B cell (primary cell): ENCODE measurements at places on chromosomes 6 and 20. TPM values are rescaled to one million over a fixed set of nuclear protein-coding genes. Genes with fewer than 3 reads are reported as not detected.

- no peak for DNase-seq
- no peaks in the 10 kb centered on the region for H3K4me1 ChIP-seq
- no peaks in the 10 kb centered on the region for H3K36me3 ChIP-seq
- no peak overlapping the region for H3K27ac ChIP-seq
Observed at GRCh38 chr6:159203304-159204005, 34.3 kb downstream of the FNDC1 start.

DNA sequence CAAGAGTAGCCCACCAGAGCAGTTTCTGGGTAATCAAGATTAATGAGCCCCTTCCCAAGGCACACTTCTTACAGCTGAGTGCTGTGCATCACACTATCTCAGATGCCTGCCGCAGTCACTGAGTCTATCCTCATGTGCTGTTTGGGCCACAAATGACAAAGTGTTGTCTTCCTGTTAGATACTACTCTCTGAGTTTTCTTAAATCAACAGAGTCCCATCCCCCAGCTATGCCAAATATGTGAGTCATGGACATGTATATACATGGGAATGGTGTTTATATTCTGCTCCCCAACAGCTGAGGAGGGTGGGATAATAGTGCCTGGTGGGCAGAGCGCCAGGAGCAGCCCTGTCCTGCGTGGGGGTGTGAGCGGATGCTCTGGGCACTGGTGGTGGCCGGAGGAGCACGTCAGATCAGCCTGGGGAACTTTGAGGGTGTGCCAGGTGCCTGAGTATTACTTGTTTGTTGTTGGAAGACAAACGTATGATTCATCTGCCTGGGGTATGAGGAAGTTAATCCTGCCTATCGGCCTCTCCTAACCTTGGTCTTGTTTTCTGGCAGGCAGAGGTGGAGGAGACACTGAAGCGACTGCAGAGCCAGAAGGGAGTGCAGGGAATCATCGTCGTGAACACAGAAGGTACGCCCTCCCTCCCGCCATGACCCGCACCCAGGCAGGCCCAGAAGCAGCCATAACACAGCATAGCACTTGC, 9.6 kb downstream of the DYNLRB1 start:
- peaks cover 6% of the 10 kb centered on the region for H3K36me3 ChIP-seq
- no peaks in the 10 kb centered on the region for H3K27me3 ChIP-seq
- peaks cover 6% of the 10 kb centered on the region for H3K4me1 ChIP-seq

Gene ANGPT4
- total RNA-seq, result not detected in 2 replicates

Gene HLA-DMA
- total RNA-seq, result 554 and 558 TPM in 2 replicates

GRCh38 chr6:41624621-41625380, 13.5 kb upstream of the MDFI start:
- no peaks in the 10 kb centered on the region for H3K4me1 ChIP-seq
- no peak overlapping the region for H3K27ac ChIP-seq
- no peaks in the 10 kb centered on the region for H3K27me3 ChIP-seq
- no peak for DNase-seq
- H3K4me3 ChIP-seq, result no peak overlapping the region

Gene RHAG
- total RNA-seq, result not detected in 2 replicates

- H3K4me1 ChIP-seq, result no peaks in the 10 kb centered on the region
- no peak for DNase-seq
- no peaks in the 10 kb centered on the region for H3K36me3 ChIP-seq
Observed at GRCh38 chr20:54514028-54514607, 38.7 kb downstream of the DOK5 start.

GRCh38 chr20:54668271-54669039, 193.1 kb downstream of the DOK5 start:
- no peaks in the 10 kb centered on the region for H3K4me1 ChIP-seq
- DNase-seq, result peak; percentile 36
- H3K36me3 ChIP-seq, result no peaks in the 10 kb centered on the region
- H3K27ac ChIP-seq, result no peak overlapping the region
- peaks cover 4% of the 10 kb centered on the region for H3K27me3 ChIP-seq

- H3K27ac ChIP-seq, result no peak overlapping the region
- peaks cover 13% of the 10 kb centered on the region for H3K27me3 ChIP-seq
- peaks cover 22% of the 10 kb centered on the region for H3K4me1 ChIP-seq
- H3K4me3 ChIP-seq, result no peak overlapping the region
Observed at GRCh38 chr20:56429502-56429901, 17.4 kb downstream of the CASS4 start.

- peaks cover 9% of the 10 kb centered on the region for H3K36me3 ChIP-seq
- no peak overlapping the region for H3K27ac ChIP-seq
- peaks cover 33% of the 10 kb centered on the region for H3K4me1 ChIP-seq
Observed at GRCh38 chr6:11279284-11279689, 46.8 kb upstream of the NEDD9 start.

Gene NNAT
- total RNA-seq, result not detected in 2 replicates

- peak; percentile 24 for DNase-seq
- H3K4me3 ChIP-seq, result no peak overlapping the region
- H3K27me3 ChIP-seq, result peaks cover 90% of the 10 kb centered on the region
- no peaks in the 10 kb centered on the region for H3K36me3 ChIP-seq
- H3K27ac ChIP-seq, result no peak overlapping the region
Observed at GRCh38 chr6:100457311-100457990, 7.3 kb downstream of the SIM1 start.

DNA sequence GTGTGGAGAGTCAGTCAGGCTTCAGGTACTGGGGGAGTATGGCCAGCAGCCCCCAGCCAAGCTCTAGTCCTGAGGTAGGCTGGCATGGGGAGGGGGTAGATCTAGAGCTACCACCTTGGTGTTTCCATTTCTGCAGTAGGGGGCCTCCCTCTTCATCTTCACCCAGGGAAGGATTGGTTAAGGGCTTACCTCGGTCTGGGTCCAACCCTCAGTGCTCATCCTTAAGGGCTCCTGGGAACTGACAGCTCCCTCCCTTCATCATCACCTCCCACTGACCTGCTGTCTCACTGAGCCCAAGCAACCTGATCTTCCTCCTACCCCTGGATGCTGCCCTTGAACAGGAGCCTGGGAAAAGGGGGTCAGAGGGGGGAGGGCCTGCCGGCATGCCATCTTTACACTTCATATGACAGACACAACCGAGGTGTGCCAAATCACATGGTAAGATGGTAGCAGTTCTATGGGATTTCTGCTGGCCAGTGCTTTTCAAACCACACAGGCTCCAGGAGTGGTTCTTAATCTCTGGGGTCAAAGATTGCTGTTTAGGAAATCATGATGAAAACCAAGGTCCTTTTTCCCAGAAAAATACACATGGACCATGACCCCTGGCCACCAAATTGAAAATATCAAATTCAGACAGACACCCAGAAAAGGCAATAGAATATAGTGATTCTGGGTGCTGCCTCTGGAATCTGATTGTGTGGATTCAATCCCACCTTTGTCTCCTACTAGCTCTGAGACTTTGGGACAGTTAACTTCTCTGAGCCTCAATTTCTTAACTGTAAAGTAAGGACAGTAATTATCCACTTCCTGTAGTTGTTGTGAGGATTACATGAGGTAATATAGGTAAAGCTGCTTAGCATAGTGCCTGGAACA, 3.0 kb downstream of the TP53INP2 start:
- no peaks in the 10 kb centered on the region for H3K36me3 ChIP-seq
- peaks cover 23% of the 10 kb centered on the region for H3K4me1 ChIP-seq
- no peak overlapping the region for H3K4me3 ChIP-seq
- DNase-seq, result no peak

DNA sequence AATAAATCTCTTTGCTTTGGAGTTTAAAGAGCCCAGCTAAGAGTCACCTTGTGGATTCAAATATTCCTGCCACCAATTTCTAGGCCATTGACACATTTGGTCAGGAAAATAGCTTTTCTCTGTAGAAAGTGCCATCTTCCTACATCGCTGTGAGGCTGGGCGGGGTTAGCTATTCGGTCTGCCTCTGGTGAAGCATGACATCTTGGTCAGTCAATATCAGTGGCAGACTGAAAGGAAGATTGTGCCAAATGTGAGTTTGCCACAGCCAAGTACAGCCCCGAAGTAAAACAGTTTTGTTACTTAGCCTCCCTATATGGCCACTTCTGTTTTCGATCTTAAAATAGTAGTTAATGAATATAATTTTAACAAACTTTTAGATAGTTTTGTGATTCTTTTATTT, 65.5 kb upstream of the FABP7 start:
- H3K4me3 ChIP-seq, result no peak overlapping the region
- H3K4me1 ChIP-seq, result no peaks in the 10 kb centered on the region
- H3K27ac ChIP-seq, result no peak overlapping the region
- no peaks in the 10 kb centered on the region for H3K36me3 ChIP-seq

DNA sequence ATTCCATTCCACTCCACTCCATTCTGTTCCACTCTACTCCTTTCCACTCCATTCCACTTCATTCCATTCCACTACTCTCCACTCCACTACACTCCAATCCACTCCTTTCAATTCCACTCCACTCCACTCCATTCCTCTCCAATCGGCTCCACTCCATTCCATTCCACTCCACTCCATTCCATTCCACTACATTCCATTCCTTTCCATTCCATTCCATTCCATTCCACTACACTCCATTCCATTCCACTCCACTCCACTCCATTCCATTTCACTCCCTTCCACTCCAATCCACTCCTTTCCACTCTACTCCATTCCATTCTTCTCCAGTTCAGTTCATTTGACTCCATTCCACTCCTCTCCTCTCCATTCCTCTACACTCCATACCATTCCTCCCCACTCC, 26.2 kb upstream of the DEFB125 start:
- no peak for DNase-seq
- H3K27ac ChIP-seq, result no peak overlapping the region
- H3K27me3 ChIP-seq, result no peaks in the 10 kb centered on the region

GRCh38 chr6:35607517-35608233, 81.0 kb downstream of the FKBP5 start:
- no peak overlapping the region for H3K27ac ChIP-seq
- H3K36me3 ChIP-seq, result no peaks in the 10 kb centered on the region
- H3K4me1 ChIP-seq, result peaks cover 4% of the 10 kb centered on the region
- no peaks in the 10 kb centered on the region for H3K27me3 ChIP-seq

DNA sequence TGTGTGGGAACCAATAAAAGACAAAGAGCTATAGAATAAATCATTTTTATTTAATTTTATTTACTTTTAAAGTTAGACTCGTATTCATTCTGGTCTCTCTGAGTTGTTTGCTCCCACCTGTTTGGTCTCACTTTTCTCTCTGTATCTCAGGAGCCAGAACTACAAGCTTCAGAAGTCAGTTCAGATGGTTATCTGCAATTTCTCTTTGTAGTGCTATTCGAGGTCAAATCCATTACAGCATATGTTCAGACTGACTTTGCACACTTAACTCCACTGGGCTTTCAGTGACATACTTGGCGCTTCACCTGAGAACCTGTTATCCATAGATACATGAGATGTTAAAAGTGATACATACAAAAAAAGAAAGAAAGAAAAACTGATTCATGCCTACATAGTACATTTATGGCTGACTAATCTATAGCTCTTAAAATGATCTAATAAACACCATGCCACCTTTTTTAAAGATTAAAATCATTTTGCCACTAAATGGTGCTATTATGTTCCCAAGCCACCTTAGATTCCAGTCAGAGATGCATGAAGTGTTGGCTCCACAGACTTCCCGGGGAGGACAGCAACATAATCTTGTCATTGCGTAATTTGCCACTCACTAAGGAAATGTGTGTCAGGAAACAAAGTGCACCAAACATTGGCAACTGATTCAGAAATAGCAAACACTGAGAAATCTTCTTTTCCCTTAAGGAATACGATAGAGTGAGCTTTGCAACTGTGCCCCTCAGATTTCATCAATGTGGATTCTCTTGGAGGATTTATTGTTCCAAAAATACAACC, 396.7 kb downstream of the HACE1 start:
- no peaks in the 10 kb centered on the region for H3K27me3 ChIP-seq
- no peak overlapping the region for H3K4me3 ChIP-seq
- H3K4me1 ChIP-seq, result no peaks in the 10 kb centered on the region
- no peak for DNase-seq
- no peak overlapping the region for H3K27ac ChIP-seq

Gene CRISP2
- total RNA-seq, result not detected in 2 replicates

DNA sequence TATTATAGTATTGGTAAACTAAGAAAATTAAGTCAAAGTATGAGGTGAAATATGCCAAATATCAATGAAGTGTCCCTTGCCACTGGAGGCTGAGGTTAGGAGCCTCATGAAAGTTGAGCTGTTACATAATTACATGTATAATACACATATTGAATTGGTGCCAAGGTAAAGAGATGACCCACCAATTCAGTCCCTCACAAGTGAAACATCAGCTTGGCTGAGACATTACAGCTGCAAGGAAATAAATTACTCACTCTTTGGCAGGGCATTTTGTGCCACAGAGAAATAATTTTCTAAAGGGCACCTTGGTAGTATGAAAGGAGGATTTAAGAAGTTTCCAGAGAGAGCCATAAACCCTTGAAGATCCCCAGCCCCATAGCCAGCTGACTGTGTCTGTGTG, 127.4 kb downstream of the ADGRG6 start:
- H3K36me3 ChIP-seq, result no peaks in the 10 kb centered on the region
- DNase-seq, result no peak
- H3K27ac ChIP-seq, result no peak overlapping the region
- no peaks in the 10 kb centered on the region for H3K27me3 ChIP-seq
- H3K4me3 ChIP-seq, result no peak overlapping the region

- H3K4me3 ChIP-seq, result no peak overlapping the region
- peaks cover 15% of the 10 kb centered on the region for H3K4me1 ChIP-seq
- peaks cover 2% of the 10 kb centered on the region for H3K36me3 ChIP-seq
- DNase-seq, result peak; percentile 19
- H3K27ac ChIP-seq, result no peak overlapping the region
Observed at GRCh38 chr6:17628873-17629272, 28.8 kb downstream of the FAM8A1 start.

Gene C20orf144
- 0.27 and 0.44 TPM in 2 replicates for total RNA-seq

Gene MYCT1
- total RNA-seq, result not detected in 2 replicates

- H3K4me3 ChIP-seq, result no peak overlapping the region
- DNase-seq, result no peak
- no peaks in the 10 kb centered on the region for H3K27me3 ChIP-seq
- peaks cover 3% of the 10 kb centered on the region for H3K4me1 ChIP-seq
- H3K36me3 ChIP-seq, result no peaks in the 10 kb centered on the region
Observed at GRCh38 chr6:45472382-45472781, 94.6 kb upstream of the SUPT3H start.

Gene ZNF451
- total RNA-seq, result 86.3 and 106 TPM in 2 replicates

GRCh38 chr6:41497994-41498393, 48.2 kb upstream of the FOXP4 start:
- H3K27ac ChIP-seq, result no peak overlapping the region
- H3K27me3 ChIP-seq, result peaks cover 16% of the 10 kb centered on the region
- H3K4me1 ChIP-seq, result peaks cover 10% of the 10 kb centered on the region
- no peak overlapping the region for H3K4me3 ChIP-seq

Gene ZKSCAN3
- 11.0 and 11.9 TPM in 2 replicates for total RNA-seq

Gene BPIFB1
- total RNA-seq, result not detected in 2 replicates

DNA sequence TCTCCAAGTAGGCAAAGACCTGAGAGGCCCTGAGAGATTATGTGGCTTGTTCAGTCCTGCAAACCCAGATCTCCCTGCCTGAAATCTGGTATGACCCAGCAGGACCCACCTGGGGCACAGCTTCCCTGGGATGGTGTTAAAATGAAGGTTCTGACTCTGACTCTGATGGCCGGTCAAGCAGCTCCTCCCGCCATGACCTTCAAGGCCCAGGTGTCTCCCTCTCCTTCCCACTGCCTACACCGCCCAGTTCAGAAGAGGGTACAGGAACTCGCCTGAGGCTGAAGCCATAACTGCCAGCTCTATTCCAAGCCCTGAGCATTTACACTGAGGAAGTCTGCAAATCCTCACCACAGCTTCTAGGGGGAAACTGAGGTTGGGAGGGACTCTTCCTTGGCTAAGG, 5.9 kb upstream of the CST7 start:
- H3K4me1 ChIP-seq, result no peaks in the 10 kb centered on the region
- H3K36me3 ChIP-seq, result no peaks in the 10 kb centered on the region
- no peaks in the 10 kb centered on the region for H3K27me3 ChIP-seq

GRCh38 chr6:125549202-125549884, 200.1 kb upstream of the HEY2 start:
- no peak overlapping the region for H3K27ac ChIP-seq
- DNase-seq, result no peak
- no peaks in the 10 kb centered on the region for H3K4me1 ChIP-seq
- no peaks in the 10 kb centered on the region for H3K27me3 ChIP-seq
- H3K4me3 ChIP-seq, result no peak overlapping the region

Gene FERMT1
- not detected in 2 replicates for total RNA-seq

Gene OR2H2
- not detected in 2 replicates for total RNA-seq

Gene MACROD2
- 5.3 TPM in 2 replicates for total RNA-seq
